ENCODE measurements at places on chromosomes 5 and 9.
A peak's percentile ranks its signal among the peaks of the same experiment; 100 is the strongest.

DNA sequence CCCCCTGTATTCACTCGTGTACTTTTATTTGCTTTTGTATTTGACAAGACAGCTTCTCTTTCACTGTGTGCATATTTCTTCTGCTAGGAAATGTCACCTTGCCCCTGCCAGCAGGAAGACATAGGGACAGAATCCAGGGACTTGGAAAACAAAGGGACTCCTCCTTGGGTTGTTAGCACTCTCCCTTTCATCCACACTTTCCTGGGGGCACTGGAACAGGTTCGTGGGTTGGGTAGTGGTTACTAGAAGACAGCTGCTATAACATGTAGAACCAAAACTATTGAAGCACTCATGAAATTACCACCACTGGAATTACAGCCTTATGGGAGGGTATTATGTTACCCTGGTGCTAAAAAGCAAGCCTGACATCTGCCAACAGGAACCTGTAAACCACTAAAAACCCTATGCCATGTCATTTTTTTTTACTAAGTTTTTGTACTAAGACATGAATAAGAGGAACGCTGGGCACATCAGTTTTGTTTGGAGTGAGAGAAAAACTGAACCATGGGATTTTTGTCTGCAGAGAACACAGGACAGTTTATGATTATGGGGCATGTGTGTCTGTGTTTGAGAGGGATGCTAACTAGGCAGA, 4.7 kb upstream of the CCL28 start:
- DNase-seq, result no peak

- no peak for DNase-seq
Observed at GRCh38 chr5:149779124-149779465, 49.0 kb downstream of the PPARGC1B start.

GRCh38 chr9:88303721-88304451, 84.4 kb upstream of the SPIN1 start:
- DNase-seq, result peak; percentile 47

DNA sequence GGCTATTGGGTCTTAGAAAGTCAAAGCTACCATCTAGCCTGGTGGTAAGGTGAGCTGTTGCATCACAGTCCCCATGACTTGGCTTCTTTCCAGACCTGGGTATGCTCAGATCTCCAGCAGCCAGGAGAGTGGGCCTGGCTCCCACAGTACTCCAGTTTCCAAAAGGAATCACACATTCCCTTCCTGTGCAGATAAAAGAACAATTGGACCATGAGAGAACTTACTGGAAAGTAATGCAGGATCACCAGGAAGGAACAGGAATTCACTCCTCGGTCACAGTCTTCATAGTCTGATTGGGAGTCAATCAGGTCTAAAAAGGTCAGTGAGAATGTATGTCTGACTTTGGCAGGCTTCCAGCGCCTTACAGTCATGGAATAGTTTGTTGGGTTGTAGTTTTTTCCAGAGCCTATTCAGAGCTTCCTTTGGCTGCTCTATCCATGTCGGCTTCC, 47.8 kb upstream of the CD180 start:
- no peak for DNase-seq

DNA sequence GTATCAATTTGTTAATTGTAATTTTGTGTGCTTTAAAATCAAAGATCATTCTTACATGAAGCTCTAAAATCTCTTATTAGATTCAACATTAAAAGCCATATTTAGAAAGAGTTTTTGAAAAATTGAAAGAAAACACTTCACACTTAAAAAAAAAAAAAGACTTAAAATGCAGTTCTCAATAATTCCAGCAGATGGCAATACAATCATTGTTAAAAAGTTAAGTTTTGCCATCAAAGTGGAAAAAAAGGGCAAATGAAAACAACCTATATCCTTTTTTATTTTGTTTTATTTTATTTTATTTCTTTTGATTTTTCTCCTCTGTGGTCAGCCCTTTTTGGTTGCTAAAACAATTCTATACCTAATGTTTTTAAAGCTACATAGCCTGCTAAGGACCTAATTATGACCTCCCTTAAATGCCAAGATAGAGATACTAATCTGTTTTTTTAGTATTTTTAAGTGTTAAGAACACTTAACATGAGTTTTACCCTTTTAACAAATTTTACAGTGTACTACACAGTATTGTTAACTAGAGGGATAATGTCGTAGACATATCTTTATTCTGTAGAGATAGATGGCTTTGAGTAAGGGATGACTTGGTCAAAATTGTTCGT, 154.2 kb upstream of the DAB2 start:
- no peak for DNase-seq
